ENCODE measurements at places on chromosomes 11 and 22.

GRCh38 chr11:77411137-77411707 lies 62.7 kb downstream of the PAK1 start:
- no peak for DNase-seq

DNA sequence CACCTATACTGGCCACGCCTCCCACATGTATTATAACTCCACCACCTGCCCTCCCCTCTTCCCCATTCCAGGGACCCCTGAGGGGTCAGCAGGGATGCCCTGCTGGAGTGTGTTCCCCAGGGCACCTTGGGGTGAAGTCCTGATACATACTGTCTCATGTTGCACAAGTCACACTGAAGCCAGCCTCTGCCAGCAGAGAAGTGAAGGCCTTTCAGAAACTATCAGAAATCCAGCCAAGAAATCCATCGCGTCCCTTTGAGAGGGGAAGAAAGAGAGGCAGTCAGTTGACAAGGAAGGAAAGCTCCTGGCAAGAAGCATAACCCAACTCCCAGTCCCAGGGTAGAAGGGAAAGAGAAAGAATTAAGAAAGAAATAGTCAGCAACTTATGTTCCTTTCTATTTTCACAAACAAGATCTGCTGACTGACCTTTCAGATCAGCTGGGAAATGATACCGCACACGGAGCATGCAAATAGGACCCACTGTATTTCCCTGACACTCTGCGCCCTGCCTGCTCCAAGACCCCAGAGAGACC lies 45.2 kb downstream of the SC5D start:
- DNase-seq = no peak

GRCh38 chr22:31613904-31614296 lies 48.1 kb downstream of the PISD start:
- no peak for DNase-seq

DNA sequence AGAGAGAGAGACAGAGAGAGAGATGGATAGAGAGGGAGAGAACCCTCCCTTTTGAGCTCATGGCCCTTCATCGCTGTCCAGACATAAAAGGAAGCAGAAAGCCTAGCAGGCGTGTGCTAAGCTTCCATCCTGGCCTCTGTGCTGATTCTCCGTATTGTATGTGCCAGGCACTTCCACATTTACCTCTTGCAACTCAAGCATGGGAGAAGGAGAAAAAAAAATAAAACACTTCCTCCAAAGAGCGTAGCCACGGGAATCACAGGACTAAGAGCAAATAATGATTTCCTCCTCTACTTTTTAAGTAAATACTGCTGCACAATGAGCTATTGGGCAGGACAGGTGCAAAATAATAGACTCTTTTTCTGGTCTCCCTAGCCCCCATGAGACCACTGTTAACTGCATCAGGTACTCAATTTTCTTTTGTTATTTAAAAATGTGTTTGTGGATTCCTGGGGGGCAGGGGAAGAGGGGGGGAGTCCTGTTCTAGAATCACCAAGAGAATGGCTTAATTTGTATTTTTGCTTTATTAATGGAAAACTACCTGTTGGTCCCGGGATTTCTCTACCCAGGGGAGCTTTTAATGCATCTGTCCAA lies 154.3 kb downstream of the NXPE2 start:
- DNase-seq = no peak

- no peak for DNase-seq
These were observed 31.2 kb downstream of the IL18 start for GRCh38 chr11:112132737-112133136.

- no peak for DNase-seq
These were observed 864 bp upstream of the EHBP1L1 start for GRCh38 chr11:65574811-65575567.

DNA sequence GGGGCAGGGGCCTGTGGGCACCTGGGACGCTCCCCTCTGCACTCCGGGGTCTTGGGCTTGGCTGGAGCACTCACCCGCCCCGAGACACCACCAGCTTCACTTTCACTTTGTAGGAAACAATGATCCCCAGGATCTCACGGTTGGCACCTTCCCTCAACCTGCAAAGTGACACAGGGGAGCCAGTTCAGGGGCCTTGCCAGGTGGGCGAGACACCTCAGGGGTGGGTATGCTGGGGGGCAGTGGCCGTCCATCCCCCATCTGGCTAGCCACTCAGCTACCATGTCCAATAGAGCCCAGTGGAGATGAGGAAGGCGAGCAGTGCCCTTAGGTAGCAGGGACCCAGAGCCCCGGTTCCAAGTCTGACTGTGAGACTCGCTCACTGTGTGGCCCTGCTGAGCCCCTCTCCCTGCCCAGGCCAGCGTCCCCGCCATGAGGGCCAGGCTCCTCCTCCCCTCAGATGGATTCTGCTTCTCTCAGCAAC lies 32.3 kb downstream of the TPBGL start:
- DNase-seq = no peak

DNA sequence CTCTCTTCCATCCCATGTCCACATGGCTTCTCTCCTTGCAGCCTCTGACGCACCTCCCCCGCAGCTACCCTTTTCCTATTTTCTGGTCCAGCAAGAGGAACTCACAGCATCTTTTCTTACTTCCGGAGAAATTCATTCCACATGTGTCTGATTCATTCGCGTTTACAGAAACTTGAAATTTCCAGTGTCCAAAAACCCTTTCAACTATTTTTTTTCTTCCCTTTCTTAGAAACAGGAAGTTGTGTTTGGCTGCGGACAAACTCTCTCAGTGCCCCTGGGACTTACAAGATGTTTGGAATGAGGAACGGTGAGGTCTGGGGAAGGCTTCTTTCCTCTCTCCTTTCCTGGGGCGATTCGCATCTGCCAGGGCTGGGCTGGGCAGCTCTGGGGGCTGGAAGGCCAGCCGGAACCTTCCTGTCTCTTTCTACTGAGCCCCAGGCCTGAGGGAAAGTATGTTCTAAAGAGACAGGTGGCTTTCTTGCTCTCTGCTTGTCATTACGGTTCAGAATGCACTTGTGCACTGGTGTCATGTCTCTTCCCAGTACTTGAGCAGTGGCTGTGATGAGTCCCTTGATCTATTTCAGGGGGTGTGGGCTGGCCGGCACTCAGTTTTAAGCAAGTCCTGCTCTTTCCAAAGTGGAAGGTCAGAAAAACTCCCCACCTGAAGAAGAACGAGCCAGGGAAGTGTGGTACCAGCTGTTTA lies 27.5 kb downstream of the ADAMTS8 start:
- no peak for DNase-seq

DNA sequence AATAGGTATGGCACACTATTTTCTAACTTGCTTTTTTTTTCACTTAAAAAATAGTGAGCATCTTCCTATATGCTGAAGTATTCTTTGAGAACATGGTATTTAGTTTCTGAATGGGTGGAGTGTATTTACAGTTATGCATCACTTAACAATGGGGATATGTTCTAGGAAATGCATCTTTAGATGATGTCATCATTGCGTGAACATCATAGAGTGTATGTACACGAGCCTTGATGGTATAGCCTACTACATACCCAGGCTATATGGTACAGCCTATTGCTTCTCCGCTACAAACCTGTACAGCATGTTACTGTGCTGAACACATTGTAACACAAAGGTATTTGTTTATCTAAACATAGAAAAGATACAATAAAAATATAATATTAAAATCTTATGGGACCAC lies 124.3 kb upstream of the ASPHD2 start:
- no peak for DNase-seq

DNA sequence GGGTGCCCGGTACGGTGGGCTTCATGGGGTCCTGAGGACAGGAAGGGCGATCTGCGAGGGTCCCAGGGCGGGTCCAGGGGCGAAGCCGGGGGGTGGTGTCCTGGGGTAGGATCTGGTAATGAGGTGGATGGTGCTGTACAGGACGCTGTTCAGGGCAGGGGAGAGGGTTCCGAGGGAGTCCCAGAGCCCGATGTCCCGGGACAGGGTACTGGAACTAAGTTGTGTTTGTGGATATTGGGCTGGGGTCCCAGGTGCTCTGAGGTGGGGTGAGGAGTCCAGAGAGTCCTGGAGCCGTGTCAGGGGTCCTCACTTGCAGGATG lies 426 bp downstream of the LZTR1 start:
- no peak for DNase-seq

DNA sequence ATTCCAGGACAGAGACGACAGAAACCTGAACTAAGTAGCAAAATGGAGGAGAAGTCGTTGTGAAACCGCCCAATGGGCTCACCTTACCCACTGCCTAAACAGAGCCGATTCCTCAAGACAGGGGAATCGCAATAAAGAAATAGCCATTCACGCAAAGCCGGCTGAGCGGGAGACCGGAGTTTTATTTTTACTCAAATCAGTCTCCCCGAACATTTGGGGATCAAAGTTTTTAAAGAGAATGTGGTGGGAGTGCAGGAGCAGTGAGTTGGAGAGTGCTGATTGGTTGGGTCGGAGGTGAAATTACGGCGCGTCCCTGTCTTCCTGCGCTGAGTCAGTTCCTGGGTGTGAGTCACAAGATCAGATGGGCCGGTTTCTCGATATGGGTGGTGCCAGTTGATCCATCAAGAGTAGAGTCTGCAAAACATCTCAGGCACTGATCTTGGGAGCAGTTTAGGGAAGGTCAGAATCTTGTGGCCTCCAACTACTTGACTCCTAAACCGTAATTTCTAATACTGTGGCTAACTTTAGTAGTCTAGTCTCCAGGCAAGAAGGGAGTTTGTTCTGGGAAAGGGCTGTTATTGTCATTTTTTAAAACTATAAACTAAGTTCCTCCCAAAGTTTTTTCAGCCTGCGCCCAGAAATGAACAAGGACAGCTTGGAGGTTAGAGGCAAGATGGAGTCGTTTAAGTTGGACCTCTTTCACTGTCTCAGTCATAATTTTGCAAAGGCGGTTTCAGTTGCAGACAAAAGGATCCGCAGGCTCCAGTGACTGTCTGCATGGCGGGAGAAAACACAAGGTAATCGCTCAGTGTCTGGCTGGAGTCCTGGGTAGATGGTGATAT lies 34.1 kb downstream of the OR4D9 start:
- no peak for DNase-seq

GRCh38 chr11:61072316-61073109 lies 29.8 kb upstream of the CD5 start:
- no peak for DNase-seq

- DNase-seq = no peak
These were observed 167.3 kb downstream of the NTM start for GRCh38 chr11:131537748-131538147.

- DNase-seq = no peak
These were observed 110.8 kb downstream of the KCNQ1OT1 start for GRCh38 chr11:2588809-2589537.

GRCh38 chr22:45064313-45065278 lies 54.8 kb upstream of the PHF21B start:
- no peak for DNase-seq

DNA sequence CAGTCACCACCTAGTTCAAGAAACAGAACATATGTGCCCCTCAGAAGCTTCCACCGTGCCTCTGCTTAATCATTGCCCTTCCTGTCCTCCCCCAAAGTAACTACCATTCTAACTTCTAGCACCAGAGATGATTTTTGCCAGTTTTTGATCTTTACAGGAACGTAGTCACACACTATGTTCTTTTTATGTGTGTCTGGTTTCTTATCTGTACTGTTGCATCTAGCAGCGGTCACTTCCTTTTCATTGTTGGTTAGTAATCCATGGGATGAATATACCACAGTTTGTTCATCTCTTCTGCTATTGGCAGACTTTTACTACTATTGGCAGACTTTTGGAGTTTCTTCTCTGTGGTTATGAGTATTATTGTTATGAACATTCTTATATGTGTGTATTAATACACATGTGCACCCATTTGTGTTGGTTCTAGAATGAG lies 34.6 kb downstream of the SPECC1L start:
- no peak for DNase-seq

GRCh38 chr11:68948496-68948895 lies 32.3 kb downstream of the MRGPRD start:
- no peak for DNase-seq

GRCh38 chr22:28395920-28396753 lies 283.5 kb downstream of the TTC28 start:
- no peak for DNase-seq

GRCh38 chr11:71525938-71526495 lies 1.1 kb upstream of the KRTAP5-7 start:
- DNase-seq = no peak

DNA sequence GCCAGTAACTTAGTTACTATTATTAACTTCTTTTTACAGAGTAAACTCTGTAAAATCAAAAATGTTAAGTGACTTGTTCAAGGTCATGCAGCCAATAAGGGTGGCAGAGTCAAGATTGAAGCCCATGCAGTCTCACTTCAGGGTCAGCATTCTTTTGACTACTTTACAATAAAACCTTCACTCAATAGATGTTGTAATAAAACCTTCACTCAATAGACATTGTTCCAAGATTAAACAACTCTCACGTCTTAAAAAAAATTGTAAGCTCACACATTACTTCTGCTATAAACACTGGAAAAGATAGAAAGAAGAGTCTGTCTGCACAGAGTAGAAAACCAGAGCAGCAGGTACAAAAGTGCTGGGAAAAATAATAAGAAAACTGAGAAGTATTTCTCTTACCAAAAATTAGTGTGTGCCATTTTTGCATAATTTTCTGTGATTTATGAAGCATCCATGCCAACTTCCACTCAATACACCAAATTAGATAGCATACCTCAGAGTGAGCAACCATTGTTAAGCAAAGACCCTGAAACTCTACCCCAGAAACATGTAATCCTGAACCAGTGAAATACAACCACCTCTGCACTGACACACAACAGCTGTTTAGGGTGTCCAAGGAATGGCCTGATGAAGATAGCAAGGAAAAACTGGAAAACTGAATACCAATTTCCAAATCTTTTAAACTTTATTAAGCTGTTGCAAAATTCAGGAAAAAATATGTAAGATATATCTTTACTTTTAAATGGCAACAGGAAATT lies 4.9 kb upstream of the SOX6 start:
- DNase-seq = peak; percentile 16

DNA sequence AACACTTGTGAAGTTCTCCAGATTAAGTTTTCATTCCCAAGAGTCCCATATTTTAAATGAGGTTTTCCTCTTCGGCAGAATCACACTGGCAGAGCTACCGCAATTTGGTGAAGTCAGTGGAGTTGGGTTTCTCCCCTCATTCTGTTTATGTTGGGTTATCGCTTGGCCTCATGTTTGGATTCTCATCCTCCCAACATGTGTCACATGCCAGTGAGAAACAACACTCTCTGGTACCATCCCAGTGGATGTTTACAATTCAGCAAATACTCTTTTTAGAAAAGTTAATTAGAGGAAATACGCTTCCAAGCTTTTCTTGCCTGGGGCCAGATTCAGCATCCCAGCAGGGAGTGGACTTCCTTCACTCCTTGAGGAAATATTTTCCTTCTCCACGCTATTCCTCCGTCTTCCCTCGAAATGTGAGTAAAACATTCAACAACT lies 2.1 kb downstream of the PAMR1 start:
- no peak for DNase-seq

- no peak for DNase-seq
These were observed 47.8 kb downstream of the DBX1 start for GRCh38 chr11:20112291-20113148.

- no peak for DNase-seq
These were observed 235.5 kb upstream of the ANO3 start for GRCh38 chr11:26096451-26096850.

- no peak for DNase-seq
These were observed 2.6 kb downstream of the MRGPRF start for GRCh38 chr11:69010361-69010891.

DNA sequence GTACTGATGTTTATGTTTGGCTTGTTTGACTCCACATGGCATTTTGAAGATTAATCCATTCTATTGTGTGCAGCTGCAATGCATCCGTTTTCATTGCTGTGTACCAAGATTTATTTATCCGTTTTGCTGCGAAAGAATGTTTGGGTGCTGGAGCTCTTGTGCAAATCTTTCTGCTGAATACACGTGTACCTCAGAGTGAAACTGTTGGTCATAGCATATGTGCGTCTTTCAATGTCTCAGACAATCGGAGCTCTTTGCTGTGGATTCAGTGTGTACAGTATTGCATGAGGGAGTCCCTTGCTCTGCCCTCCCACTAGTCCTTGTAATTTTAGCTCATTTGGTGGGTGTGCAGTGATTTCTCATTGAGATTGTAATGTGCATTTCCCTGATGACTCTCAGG lies 545.4 kb downstream of the TBC1D22A start:
- DNase-seq = no peak
